ENCODE measurements at places on chromosomes 11 and 22.
A peak's percentile ranks its signal among the peaks of the same experiment; 100 is the strongest.

DNA sequence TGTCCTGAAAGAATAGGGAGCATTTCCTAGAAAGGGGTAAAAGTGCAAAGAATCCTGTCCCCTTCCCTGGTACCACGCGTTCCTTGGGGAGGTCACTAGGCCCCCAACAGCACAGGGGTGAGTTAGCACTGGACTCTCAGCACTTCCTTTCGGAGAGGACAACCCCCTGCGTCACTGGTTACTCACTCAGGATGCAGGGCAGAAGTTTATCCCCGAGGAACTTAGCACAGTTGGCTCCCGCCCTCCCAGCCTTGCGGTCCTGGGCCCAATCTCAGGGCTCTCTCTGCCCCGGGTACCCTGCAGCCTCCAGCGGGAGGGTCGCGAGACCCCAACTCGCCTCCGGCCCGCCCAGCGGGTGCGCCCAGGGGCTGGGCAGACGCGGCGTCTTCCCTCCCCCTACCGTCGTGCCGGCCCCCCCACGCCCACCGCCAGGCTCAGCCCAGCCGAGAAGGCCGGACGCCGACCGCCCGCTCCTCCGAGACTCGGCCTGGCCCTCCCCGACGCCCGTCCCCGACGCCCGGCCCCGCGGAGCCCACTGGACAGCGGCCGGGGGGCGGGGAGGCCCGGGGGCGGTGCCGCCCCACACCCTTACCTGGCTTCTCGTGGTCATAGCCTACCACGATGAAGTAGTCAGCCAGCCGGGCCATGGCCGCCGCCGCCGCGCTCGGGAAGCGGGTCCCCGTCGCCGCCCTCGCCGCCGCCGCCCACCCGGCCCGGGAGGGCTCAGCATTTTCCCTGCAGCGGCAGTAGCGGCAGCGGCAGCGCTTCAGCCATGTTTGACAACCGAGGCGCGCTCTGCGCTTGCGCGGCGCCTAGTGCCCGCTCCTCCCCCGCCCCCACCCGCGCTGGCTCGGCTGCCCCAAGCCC lies at the start of gene SBF2:
Gene SBF2, minus strand, starts transcription at position 797 of the 867 bp plus-strand sequence. Its CDS starts 150 bp downstream, at position 647.
- DNase-seq: peak; percentile 78

DNA sequence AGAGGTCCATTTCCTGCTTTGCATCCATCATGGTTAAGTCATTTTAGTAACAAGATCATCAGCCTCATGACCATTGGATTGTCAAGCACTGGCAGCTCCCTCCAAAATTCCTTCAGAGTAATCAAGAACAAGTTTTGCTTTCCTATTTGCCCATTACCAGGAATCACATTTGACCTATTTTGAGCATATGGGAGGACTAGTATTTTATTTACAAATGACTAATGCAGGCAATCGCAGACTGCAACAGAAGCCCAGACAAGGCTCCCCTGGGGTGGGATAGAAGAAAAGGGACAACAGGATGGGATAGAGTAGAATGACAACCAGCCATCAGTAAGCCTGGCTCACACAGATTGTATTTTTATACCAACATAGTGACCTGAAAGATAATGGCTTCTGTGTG lies 9.1 kb downstream of the MMP10 start:
- no peak for DNase-seq

GRCh38 chr22:39090426-39091064 lies 6.5 kb upstream of the APOBEC3H start:
- peak; percentile 94 for DNase-seq

DNA sequence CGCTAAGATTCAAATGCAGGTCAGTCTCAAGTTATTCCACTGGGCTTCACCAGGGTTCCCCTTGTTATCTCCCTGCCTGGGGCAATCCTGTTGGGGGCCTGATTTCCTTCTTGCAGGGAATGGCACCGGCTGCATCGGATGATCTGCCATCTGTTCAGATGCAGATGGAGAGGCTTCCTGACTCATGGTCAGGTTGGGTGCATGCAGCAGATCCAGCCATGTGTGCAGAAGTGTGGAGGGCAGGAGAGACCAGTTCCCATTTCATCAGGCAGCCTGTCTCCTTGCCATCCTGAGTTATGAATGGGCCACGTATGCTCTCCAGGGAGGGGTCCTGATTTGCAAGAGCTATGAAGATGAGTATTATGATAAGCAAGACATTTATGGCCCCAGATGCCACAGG lies 161.2 kb upstream of the PLET1 start:
- no peak for DNase-seq

DNA sequence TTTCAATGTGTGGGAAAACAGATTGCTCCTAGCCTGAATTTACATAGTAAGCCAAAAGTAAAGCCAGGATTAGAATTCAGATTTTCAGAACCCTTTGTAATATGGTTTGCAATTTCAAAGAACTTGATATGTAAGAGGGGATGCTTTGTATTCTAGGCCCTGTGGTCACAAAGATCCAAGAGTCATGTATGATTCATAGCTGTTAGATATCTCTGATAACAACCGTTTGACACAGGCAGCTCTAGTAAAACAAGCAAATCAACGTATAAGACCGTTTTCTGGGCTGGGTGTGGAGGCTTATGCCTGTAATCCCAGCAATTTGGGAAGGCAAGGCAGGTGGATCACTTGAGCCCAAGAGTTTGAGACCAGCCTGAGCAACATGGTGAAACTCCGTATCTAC lies 79.6 kb downstream of the EMSY start:
- DNase-seq: no peak

- no peak for DNase-seq
Measured at GRCh38 chr22:27452922-27453321, 348.6 kb downstream of the MN1 start.

- no peak for DNase-seq
Measured at GRCh38 chr11:23569134-23569533, 708.9 kb upstream of the CCDC179 start.

DNA sequence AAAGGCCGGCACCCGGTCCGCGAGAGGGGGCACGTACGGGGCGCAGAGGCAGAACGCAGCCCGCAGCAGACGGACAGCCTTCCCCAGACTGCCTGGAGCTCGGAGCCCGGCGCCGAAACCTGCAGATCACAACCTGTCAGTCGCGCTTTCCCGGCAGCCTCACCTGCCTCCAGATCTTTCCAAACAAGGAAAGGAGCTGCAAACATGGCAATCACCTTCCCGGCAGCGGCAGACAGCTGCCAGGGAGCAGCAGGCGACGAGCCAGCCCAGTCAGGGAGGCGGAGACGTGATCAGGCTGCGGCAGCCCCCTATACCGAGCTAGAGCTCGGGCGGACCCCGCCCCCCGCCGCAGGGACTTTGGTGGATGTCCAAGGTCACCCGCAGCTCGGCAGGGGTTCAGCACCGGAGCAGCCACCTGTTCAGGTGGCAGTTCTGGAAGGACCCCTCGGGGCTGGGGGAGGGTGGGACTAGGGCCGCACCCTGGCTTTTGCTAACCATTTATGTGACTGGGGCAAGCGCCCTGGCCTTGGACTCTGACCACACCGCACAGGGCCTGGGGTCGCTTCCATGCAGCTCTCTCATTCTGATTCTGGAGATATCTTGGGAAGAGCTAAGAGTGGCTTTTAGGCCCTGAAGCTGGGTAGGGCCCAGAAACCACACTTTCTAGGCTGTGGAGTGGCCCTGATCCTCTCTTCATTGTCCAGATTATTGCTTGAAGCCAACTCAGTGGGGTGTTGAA lies 143.8 kb downstream of the NECTIN1 start:
- DNase-seq: no peak

- no peak for DNase-seq
Measured at GRCh38 chr11:26044389-26044788, 287.5 kb upstream of the ANO3 start.

GRCh38 chr11:8512547-8512946 lies 81.5 kb downstream of the STK33 start:
- DNase-seq: no peak

DNA sequence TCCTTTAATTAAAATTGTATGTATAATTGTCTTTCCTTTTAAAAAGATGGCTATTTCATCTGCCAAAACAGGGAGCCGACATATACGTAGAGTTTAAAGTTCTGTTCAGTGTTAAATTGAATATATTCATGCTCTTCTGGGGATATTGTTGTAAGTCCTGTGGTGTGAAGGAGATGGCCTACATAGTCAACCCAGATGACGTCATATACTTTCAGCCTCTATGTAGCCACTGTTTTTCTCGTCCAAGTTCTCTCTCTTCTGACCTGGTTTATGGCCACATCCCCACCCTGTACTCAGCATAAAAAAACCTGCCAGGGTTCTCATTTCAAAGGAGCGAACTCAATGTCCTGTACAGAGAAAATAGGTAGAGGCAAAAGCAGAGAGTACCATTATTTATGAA lies 509.4 kb upstream of the ARHGAP42 start:
- no peak for DNase-seq

DNA sequence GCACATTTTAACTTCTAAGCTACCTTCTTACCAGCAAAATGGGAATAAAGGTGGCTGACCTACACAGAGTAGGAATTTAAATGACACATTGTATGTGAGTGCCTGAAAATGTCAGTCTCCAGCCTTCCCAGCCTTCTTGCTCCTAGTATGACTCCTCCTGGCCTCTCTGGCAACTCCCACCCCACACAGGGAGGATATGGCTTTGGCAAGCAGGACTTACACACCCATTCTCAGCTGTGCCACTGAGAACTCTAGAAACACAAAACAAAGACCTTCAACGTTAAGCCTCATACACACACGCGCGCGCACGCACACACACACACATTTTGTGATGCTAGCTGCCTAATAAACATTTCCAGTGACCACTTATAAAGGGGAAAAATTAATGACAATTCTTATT lies 65.8 kb downstream of the PACSIN2 start:
- DNase-seq: no peak

GRCh38 chr22:44147821-44148574 lies 32.7 kb upstream of the PARVG start:
- no peak for DNase-seq

DNA sequence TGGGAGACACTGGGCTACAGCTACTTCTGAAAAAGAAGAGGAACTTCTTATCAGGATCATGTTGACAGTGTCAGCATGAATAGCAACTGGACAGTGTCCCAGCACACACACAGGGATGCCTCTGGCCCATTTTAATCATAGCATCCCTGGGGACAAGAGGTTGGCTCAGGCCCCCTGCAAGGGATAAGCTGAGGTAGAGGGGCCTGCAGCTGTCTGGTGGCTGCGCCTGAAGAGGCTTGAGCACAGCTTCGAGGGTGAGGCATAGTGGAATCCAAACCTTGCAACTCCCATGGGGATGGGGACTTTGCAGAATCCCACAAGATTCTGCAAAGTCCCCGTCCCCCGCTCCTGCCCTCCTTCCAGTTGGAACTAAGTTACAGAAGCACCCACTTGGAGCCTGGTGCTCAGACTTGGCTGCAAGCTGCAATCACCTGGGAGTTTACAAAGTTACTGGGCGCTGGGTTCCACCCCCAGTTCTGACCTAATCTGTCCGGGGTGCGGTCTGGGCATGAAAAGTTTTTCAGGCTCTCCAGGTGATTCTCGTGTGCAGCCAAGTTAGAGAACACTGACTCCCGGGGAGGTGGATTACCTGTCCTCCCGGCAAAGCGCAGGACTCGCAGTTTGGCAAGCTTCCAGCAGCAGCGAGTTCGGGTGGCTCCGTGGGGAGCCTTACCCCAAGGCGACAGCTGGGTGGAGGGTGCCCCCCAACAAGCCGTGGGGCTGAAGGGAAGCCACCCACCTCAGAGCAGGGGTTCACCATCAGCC lies 16.0 kb upstream of the LINC01488 start:
- no peak for DNase-seq

- no peak for DNase-seq
Measured at GRCh38 chr11:61742391-61742790, 10.0 kb upstream of the MYRF start.

- DNase-seq: no peak
Measured at GRCh38 chr22:27790376-27791158, 11.0 kb downstream of the MN1 start.

DNA sequence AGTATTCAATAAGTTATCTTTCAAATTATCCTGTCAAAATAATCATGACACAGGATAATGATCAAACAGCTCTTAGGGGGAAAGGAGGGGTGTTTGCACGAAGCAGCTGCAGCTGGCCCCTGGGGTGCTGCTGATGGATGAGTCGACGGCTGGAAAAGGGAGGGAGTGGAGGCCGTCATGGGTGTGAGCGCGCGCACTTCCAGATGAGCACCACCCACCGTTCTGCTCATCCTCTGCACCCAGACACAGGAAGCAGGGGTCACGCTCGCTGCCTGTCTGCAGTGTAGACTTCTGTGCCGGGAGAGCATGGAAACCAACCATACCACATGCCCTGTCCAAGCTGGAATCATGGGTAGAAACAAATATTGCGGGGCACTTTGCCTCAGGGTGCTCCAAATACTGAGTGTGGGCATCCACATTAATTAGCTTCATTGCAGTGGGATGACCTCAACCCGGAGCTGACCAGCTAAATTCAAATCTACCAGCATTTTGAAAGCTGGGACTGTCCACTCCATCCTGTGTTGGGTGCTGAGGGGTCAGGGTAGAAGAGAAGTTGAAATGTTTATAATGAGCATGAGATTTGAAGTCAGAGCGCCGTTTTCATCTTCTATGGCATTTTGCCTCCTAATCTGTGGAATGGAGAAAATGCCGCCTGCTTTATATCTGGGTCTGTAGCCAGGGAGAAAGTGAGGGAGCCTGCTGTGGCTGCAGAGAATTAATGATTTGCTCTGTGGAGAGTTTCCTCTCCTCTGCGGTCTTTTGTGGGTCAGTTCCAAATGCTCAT lies 802.4 kb downstream of the TBC1D22A start:
- DNase-seq: no peak

GRCh38 chr11:64534950-64535349 lies 56.1 kb upstream of the SLC22A12 start:
- no peak for DNase-seq

DNA sequence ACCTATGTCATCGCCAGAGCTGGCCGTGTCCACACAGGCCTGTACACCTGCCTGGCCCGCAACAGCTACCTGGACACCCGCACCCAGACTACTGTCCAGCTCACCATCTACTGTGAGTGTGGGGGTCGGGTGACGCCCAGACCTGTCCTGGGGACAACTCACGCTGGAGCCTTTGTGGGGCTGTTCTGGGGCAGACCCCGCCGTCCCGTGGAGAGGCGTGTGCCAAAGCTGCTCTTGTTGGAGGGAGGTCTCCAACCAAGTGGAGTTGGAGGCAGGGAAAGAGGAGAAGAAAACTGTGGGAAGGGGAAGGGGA lies 4.3 kb downstream of the VSIG10L2 start:
- no peak for DNase-seq

DNA sequence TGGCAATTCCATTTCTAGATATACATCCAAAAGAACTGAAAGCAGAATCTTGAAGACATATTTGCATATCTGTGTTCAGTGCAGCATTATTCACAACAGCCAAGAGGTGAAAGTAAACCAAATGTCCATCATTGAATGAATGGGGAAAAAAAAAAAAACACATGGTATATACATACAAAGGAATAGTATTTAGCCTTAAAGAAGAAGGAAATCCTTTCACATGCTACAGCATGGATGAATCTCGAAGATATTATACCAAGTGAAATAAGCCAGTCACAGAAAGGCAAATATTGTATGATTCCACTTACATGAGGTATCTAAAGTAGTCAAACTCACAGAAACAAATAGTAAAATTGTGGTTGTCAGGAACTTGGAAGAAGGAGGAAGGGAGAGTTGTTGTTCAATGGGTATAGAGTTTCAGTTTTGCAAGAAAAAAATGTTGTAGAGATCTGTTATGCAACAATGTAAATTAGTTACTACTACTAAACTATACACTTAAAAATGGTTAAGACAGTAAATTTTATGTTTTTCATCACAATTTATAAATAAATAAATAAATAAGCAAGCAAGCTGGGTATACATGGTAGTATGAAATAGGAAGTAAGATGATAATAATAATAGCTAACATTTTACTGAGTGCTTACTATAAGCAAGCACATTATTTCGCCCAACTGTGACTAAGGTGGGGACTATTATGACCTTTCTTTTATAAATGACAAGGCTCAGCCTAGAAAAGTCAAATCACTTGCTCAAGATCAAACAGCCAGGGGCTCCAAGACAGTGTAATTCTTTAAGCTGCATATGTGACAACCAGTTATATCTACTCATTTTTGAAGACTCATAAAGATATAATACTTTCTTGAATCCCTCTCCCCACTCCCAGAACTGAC lies 50.0 kb downstream of the FAM168A start:
- DNase-seq: no peak

Data from CD4-positive, alpha-beta T cell treated with Interleukin-2 at 100 ng/mL for 4 hours (primary cell).